Amygdala (tissue), 56 donors: ENCODE measurements at places on chromosomes 4 and X.

DNA sequence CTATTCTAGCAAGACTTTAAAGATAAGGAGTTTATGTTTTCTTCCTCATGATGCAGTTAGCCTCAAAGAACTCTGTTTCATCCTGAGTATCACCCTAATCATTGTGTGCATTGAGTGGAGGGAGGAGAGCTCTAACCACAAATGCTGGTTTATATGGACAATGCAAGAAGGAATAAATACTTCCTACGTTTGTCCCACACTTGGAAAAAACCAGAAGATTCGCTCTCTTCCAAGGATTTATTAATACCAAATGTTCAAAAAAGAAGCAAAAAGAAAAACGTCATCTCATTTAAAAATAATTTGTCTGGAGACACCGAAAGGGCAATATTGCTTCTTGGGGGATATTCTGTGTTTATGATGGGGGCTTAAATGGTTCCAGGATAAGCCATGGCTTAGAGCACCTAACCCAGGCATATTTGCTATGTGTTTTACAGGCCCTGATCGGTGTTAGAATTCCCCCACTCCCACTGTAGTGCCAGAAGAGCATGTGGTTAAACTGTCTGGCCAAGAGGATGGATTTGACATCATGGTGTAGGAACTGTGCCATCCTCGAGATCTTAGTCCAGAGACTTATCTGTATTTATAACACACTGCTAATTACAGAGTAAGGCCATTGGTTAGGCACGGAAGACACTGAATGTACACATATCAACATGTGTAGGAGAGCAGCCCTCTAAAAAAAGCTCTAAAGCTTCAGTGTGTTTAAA, 227.2 kb downstream of the ANK2 start:
- no peak for DNase-seq

GRCh38 chr4:40684404-40684803, 54.7 kb upstream of the RBM47 start:
- no peak for DNase-seq

- no peak for DNase-seq
Measured at GRCh38 chr4:118281611-118282442, 71.0 kb downstream of the PRSS12 start.

GRCh38 chrX:15877380-15877779, 22.8 kb upstream of the AP1S2 start:
- DNase-seq: no peak

- DNase-seq: no peak
Measured at GRCh38 chr4:53646795-53647194, 55.5 kb upstream of the LNX1 start.

DNA sequence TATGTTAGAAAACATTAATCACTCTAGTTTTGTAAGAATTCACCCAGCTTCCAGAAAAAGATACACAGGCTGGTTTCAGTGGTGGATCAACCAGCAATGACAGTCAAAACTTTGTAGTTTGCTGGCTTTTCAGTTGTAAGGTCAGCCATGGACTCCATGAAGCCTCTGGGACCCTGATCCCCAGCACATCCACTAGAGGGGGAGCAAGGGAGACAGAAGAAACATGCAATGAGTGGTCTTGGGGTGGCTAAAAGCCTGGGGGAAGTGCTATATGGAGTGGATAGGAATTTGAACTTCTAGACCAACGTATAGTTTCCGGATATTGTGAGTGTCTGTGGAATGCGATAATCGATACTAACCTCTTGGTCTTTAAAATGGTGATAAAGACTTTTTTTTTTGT, 72.7 kb downstream of the AFF2 start:
- DNase-seq: no peak

DNA sequence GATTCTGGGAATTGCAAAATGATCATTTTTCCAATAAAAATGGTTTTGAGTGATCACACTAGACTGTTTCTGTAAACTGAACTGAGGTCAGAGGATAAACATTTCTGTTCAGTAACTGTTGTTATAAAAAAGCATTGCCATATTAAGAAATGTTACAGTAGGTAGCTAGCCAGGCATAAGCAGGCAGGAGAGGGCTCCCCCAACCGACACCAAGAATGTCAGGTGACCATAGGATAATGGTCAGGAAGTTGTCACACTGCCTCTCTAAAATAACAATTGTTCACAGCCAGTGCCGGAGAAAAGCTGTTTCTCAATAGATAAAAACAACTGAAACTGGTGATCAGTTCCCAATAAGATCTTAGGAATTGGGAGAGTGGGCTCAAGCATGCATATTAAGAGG, 306.2 kb upstream of the SLIT2 start:
- no peak for DNase-seq

- DNase-seq: no peak
Measured at GRCh38 chrX:43556207-43556606, 99.9 kb upstream of the MAOA start.

GRCh38 chrX:10932842-10933440, 178.2 kb upstream of the HCCS start:
- DNase-seq: no peak

DNA sequence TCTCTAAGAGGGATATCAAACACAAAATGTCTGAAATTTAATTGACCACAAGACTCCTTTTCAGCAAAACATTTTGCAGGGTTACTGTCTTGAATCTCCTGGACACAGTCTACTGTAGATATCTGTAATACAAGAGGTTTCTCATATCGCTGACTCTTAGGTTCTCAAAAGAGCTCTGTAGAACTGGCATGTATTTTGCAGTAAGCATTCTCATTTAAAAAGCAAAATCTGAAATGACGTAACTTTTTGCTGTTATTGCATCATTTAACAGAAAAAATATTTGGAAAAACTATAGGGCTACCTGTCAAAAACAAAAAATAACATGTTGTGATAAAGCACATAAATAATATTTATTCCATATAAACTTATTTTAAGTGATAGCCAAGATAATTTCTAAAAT, 114.2 kb downstream of the CDS1 start:
- DNase-seq: no peak

- no peak for DNase-seq
Measured at GRCh38 chr4:89299153-89299791, 8.3 kb downstream of the GPRIN3 start.

DNA sequence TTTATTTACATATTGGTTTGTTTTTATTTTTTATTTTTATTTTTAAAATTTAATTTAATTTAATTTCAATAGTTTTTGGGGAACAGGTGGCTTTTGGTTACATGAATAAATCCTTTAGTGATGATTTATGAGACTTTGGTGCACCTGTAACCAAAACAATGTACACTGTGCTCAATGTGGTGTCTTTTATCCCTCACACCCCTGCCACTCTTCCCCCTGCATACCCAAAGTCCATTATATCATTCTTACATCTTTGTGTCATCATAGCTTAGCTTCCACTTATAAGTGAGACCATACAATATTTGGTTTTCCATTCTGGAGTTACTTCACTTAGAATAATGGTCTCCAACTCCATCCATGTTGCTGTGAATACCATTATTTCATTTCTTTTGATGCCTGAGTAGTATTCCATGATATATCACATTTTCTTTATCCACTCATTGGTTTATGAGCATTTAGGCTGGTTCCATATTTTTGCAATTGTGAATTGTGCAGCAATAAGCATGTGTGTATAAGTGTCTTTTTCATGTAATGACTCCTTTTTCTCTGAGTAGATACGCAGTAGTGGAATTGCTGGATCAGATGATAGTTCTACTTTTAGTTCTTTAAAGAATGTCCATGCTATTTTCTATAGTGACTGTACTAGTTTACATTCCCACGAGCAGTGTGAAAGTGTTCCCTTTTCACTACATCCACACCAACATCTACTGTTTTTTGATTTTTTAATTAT, 157.1 kb downstream of the CPXCR1 start:
- no peak for DNase-seq

DNA sequence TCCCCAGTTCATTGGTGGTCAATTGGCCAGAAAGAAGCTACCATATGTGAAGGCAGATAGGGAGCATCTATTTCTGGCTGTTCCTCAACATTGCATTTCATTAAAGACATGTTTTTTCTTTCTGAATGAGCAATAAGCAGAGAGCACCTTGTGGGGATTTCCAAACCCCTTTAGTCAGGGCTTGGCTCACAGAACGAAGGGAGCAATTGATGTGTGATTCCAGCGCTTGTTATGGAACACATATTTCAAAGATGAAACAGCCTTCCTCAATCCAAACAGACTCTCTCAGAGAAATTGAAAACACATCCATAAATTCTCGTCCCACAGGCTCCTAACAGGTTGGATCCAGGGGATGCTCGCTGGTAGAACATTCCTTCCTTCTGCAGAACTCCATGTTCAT, 84.1 kb downstream of the CLCN4 start:
- DNase-seq: no peak

DNA sequence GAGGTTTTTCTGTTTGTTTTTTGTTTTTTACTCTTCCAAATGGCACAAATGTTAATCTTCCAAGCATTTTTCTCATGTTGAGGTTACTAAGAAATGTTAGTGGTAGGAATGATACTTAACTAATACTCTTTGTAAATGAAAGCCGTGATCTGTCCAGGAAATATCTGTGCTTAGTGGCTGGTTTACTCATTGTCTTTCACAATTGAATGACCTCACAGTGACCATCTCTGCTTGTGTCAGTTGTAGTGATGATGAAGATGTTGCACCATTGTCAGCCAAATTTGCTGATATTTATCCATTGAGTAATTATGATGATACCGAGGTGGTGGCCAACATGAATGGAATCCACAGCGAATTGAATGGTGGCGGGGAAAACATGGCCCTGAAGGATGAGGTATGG, 93.5 kb downstream of the TNIP2 start:
- DNase-seq: no peak

GRCh38 chr4:58553679-58554078, 1443.5 kb upstream of the IGFBP7 start:
- no peak for DNase-seq
